Left renal cortex interstitium (tissue), 4 donors: ENCODE measurements at places on chromosomes 6 and 20.

- DNase-seq, result no peak
These were observed 150.8 kb downstream of the EDN1 start for GRCh38 chr6:12440981-12441380.

- peak; percentile 36 for DNase-seq
These were observed 20.0 kb upstream of the TRIM27 start for GRCh38 chr6:28943557-28944411.

GRCh38 chr20:18712131-18712530 lies 101.5 kb upstream of the SCP2D1 start:
- no peak for DNase-seq

GRCh38 chr6:136334465-136334846 lies 44.8 kb upstream of the BCLAF1 start:
- no peak for DNase-seq

- DNase-seq, result no peak
These were observed 25.7 kb downstream of the FKBP5 start for GRCh38 chr6:35662999-35663398.

GRCh38 chr6:1795910-1796309 lies 186.2 kb downstream of the FOXC1 start:
- DNase-seq, result no peak

DNA sequence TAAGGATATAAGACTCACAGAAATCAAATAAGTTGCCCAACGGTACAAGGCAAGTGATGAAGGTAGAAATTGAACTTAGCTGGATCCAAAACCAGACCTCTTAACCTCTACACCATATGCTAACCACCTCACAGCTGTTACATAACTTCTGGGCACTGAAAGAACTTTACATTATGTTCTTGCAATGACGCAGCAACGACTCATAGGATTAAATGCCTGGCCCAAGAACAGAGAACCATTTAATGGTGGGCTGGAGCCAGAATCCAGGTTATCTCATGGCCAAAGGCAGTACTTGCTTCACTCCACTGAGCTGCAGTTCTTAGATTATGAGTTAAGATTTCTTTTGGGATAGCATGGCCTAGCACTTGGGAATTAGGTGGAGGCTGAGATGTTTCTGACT lies 4.4 kb downstream of the TRMT6 start:
- DNase-seq, result no peak
